Fibroblast of skin of back (primary cell): ENCODE measurements at places on chromosomes 2 and 18.
A peak's percentile ranks its signal among the peaks of the same experiment; 100 is the strongest.

GRCh38 chr2:196268538-196269338 is 97.4 kb upstream of the STK17B start:
- no peak for DNase-seq

DNA sequence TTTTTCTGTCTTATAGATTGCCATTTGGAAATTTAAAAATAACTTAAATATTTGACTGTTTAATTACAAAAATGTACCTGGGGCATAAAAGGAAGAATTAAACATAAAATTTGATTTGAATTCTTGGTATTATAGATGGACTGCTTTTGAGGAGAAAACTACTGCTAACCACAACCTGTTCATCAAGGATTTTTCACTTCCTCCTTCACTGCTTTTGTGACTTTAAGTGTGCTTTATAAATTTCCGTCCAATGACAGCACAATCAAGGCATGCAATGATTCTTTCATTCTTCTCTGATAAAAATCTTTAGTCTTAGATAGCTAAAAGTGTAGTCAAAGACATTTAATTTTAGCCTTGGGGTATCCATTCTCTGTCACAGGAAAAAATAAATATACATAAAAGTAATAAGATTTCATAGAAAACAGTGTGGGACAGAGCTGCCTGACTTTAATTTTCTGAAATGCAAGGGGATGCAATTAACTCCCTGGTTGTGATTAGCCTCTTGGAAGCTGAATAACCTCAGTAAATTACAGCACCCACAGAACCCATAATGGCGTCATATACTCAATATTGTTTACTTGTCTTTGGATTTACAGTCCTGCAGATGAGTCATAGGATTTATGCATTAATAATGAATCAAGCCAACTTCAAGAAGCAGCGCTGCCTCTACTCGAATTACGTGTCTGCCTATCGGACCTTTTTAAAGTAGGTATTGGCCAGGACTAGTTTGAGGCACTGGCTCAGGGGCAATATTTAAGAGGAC is 587.9 kb downstream of the NRXN1 start:
- peak; percentile 5 for DNase-seq

GRCh38 chr2:43950383-43951008 is 45.3 kb downstream of the LRPPRC start:
- peak; percentile 40 for DNase-seq

GRCh38 chr2:31249009-31249690 is 15.2 kb downstream of the EHD3 start:
- no peak for DNase-seq

DNA sequence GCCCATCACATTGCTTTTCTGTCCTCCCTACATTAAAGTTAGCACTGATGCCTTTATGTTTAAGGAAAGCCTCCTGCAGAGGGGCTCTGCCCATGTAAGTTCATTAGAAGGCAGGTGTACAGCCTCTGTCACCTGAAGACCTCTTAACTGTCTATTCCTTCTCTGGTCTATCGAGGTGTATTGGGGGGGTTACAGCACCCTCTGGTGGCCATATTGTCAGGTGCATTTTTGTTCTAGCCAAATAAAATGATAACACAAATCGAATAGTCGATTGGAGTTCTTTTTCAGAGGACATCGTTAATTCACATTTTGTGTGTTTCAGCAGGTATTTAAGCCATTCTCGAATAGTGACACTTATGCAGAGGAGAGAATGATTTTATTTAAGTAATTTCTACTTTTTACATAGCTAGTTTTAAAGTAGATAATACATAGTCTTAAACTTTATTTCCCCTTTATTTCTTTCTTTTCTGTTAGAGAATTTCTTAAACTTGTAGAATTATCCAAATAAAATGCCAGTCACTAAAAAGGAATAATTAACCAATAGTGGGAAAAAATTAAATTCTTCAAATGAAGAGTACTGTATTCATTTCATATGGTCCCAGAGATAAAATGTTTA is 136.8 kb downstream of the NEDD4L start:
- DNase-seq: peak; percentile 52

GRCh38 chr2:150486539-150487484 is 655 bp downstream of the RND3 start:
- peak; percentile 55 for DNase-seq

- peak; percentile 50 for DNase-seq
These were observed 76.4 kb upstream of the TSPYL6 start for GRCh38 chr2:54332386-54332785.

- no peak for DNase-seq
These were observed 40.2 kb upstream of the ZNF638 start for GRCh38 chr2:71291398-71291797.

DNA sequence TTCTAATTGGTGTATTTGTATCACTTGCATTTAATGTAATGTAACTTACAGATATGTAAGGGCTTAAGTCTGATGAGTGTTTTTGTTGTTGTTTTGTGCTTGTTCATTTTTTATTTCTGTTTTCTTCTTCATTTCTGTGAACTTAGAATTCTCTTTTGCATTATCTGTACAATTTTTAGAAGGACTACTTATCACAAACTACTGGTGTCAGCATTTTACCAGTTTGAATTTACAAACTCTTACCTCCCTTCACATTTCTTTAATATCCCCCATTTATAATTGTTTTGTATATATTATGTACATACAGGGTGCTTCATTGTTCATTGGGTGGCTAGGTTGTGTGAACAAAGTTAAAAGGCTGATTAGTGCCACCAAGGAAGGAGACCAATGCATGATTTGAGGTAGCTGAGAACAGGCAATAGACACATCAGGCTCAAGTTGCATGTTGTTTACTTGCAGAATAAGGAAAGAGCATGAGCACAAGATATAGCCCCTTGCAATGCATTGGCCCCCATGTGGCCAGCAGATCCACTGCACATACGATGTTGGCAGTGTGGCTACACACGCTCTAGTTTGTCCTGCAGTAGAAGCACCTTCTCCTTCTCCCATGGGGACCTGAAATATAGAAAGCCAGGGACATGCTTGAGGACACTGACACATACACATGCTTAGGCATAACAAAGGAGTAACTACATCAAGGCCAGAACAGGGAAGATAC is 198.2 kb downstream of the CD8B2 start:
- DNase-seq: no peak

GRCh38 chr2:156908825-156909224 is 348.7 kb upstream of the GALNT5 start:
- peak; percentile 71 for DNase-seq

GRCh38 chr2:20104900-20105545 is 53.6 kb upstream of the LAPTM4A start:
- no peak for DNase-seq

GRCh38 chr2:54520687-54521086 is 64.6 kb downstream of the SPTBN1 start:
- DNase-seq: peak; percentile 98

DNA sequence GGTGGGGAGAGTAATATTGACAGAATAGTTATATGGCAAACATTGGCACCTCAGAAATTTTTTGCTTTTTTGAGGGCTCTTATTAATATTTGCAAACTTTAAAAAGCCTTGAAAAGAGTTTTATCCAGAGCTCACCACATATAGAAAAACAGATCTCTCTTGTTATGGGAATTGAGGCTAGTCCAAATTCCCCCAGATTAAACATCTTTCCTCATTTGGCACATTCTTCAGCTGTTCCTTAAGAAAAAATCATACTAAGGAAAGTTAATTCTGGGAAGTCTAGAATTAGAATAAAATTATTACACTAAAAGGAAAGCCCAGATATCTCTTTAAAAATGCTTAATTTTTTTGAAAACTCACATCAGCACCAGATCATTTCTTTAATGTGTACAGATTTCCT is 5.6 kb downstream of the TFPI start:
- DNase-seq: no peak

DNA sequence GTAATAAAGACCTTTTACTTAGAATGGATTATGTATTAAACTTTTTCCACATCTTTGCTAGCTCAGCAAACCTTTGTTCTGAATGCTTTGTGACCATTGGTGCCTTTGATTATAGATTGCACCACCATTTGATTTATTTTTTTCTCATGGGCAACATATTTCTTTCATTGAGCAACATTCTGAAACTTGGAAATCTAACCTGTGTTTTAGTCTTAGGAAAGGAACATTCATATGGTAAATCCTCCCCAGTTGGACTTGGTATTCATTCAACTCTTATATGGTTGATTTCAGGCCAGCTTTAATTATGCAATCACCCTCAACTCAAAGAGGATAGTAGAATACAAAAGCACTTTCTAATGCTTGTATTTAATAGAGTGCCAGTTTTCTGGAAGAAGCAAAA is 1077.9 kb upstream of the ZEB2 start:
- DNase-seq: no peak

- DNase-seq: no peak
These were observed 488.0 kb downstream of the EIPR1 start for GRCh38 chr2:2889646-2890045.

DNA sequence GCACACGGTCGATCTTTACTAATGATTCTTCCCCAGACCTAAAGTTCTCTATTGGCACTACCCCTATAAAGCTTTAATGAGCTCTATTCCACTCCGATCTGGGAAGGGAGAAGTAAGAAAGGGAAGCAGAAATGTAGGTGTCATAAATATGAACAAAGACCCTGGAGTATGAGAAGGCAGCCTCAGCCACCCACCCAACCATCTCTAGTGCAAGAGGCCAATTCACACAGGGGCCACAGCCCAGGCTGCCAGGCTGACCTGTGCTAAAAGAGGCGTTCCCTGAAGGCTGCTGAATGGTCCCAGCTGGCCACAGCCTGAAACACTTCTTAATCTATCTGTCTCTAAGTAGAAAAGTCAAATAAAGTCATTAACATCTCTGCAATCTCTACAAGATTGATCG is 60.1 kb upstream of the ACTR3 start:
- no peak for DNase-seq

DNA sequence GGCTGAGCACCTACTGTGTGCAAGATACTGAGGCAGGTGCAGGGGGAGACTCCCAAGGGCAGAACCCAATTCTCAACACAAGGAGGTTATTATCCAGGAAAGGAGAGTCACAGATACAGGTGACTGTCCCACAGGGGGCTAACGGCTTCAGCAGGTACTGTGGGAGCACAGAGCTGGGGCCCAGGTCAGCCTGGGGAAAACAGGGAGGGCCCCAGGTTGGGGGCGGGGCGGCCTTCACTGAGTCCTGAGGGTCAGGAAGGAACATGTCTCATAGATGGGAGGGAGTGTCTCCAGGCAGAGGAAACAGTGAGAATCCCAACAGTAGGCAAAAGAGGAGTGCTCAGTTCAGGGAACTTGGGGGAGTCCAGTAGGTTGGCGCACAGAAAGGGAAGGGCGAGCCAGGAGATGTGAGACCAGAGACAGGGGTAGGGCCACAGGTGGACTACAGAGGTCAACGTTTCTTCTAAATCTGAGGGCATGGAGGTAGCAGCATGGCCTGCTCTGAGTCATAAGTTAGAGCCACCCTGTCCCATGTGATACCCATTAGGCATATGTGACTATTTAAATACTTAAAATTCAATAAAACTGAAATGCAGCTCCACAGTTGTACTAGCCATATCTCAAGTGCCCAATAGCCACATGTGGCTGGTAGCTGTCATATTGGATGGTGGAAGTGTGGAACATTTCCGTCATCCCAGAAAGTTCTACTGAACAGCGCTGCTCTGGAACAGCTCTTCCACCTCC is 157.2 kb downstream of the TTC32 start:
- DNase-seq: no peak

GRCh38 chr2:218081063-218081462 is 12.0 kb downstream of the RUFY4 start:
- DNase-seq: no peak

DNA sequence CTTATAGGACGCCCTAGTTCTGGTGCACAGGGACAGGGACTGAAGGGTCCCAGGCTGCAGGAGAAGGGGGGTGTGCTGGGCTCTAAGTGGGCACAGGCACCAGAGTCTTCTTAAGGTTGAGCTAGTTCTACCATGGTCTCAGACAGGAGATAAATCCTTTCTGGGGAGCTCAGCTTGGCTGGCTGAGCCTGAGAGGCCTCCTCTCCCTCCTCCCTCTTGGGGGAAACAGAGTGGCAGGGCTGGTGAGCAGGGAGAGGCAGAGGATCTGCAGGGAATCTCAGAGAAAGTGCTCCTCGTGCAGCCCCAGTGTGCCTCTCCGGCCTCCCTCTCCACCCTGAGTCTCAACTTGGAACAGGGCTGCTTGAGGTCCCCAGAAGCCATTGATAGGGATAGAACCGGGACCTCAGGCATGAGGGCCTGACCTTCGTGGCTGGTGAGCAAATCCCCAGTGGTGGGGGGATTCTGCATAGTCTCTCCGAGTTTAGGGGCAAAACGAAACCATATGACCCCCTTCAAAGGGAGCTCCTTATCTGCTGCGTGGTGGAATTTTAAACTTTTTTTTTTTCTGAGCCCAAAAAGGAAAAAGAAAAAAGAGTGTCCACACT is 2.0 kb downstream of the GDF7 start:
- DNase-seq: no peak

DNA sequence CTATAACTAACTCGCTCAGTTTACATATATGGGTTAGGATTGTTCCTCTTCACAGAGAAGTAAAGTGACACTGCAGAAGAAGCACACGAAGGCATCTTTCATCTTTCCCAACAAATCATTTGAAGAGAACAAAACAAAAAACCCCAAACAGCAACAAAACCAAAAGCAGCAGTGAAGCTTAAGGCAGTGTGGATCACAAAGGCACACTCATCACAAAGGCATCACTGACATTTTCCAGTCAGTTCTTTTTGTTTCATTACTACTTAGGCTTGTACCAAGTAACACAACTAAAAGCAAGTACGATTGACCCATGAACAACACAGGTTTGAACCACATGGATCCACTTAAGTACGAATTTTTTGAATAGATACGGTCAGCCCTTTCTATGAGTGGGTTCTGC is 75.7 kb downstream of the RNF152 start:
- DNase-seq: peak; percentile 51
